ENCODE measurements at places on chromosomes 13 and 19.

DNA sequence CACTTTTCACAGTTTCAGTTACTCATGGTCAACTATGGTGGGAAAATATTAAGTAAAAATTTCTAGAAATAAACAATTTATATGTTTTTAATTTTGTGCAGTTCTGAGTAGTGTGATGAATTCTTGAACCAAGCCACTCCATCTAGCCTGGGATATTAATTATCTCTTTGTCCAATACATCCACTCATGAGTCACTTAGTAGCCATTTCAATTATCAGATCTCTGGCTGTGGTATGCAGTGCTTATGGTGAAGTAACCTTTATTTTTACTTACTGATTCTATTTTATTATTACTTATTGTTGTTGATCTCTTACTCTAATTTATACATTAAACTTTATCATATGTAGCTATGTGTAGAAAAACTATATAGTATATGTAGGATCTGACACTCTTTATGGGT lies 128.9 kb upstream of the KLHL1 start:
- no peak for DNase-seq

- DNase-seq = no peak
These were observed 18.9 kb downstream of the MPND start for GRCh38 chr19:4362101-4362828.

DNA sequence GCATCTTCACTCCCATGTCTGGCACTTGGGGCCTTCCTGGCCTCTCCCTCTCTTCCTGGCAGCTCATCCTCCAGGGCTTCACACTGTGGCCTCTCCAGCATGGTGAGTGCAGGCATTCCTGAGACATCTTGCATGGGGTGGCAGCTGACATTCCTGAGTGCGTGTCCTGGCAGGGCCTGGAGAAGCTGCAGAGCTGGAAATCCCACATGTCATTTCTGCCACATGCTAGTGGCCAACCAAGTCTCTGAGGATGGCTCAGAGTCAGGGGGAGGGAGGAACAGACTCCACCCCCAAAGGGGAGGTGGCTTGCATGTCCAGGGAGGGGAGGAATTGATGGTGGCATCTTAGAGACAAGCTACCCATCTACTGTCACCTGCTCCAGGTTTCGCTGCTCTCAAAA lies 41.6 kb upstream of the AMER2 start:
- DNase-seq = no peak

DNA sequence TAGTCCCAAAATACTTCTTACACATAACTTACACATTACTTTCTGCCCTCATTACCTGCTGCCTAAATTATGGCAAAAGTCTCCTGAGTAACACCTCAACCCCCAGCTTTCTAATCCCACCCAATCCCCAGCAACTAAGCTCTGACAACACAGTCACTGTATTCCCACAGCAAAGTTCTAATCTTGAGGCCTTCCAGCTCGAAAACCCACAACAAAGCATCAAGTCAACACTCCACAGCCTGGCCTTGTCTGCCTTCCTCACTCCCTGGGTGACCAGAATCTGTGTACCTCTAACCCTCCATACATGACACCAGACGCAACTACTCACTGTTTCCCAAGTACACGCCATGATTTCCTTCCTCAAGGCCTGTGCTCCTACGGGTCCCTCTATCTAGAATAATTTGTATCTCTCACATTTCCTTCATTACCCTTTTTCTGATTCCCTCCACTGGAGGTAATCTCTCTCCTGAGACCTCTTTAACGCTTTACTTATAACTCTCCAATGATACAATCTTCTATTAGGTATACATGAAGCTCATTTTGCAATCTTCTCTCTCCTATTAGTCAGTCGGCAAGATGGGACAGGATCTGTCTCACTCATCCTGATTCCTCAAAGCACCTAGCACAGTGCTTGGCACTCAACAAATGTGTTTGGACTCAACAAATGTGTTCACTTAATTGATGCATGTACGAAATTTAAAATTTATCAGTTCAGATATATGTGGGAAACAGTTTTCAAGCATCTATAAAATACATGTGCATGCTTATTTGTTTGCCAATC lies 87.6 kb upstream of the DOCK9 start:
- DNase-seq = no peak

DNA sequence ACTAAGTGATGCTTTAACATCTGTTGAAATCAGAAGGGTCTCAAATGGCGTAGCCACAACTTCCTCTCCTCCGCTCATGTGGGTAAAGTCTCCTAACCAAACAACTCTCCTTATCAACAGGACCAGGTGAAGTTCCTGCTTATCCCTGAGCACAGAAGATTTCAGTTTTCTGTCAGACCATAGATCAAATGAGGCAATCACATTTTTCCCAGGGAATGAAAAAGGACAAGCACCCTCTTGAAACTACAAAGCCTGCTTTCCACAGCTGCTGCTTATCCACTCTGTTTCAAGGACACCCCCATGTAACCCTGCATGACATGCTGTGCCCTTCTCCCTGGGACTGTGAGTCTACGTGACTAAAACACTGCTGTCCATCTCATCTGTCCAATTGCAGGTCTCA lies 788.3 kb upstream of the SLITRK5 start:
- DNase-seq = no peak

- no peak for DNase-seq
These were observed 7.6 kb downstream of the TMEM59L start for GRCh38 chr19:18620311-18620710.

DNA sequence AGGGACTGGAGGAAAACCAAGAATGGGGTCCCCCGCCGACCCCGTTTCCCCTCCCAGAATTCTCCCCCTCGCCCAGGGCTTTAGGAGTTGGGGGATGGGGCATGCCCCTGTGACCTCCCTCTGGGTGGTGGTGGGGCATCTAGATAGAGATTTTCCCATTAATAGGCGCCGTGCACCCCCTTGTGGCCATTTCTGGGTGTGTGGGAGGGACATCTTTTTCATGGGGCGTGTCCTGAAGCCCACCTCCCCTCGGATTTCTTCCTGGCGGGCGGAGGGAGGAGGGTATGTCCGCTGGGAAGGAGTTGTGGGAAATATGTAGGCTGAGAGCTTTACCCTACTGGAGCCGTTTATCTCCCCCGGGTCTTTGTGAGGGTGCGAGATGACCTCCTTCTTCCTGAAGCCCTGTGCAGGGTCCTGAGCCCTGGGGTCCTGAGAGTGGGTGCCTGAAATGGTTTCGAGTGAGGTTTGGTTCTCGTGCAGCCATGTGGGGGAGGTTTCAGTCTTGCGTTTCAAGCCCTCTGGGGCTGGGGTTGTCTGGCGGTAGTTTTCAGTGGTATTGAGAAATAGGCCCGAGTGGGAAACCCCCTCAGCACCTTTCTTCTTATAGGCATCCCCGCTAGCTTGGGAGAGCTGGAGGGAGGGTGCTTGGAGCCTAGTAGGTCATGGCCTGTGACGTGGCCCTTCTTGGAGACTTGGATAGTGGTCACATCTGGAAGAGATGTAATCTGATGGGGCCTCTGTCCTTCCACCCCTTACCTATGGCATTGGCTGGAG lies 1.0 kb downstream of the PRMT1 start:
- peak; percentile 82 for DNase-seq
